ENCODE measurements at places on chromosomes 7 and 10.
A peak's percentile ranks its signal among the peaks of the same experiment; 100 is the strongest.

DNA sequence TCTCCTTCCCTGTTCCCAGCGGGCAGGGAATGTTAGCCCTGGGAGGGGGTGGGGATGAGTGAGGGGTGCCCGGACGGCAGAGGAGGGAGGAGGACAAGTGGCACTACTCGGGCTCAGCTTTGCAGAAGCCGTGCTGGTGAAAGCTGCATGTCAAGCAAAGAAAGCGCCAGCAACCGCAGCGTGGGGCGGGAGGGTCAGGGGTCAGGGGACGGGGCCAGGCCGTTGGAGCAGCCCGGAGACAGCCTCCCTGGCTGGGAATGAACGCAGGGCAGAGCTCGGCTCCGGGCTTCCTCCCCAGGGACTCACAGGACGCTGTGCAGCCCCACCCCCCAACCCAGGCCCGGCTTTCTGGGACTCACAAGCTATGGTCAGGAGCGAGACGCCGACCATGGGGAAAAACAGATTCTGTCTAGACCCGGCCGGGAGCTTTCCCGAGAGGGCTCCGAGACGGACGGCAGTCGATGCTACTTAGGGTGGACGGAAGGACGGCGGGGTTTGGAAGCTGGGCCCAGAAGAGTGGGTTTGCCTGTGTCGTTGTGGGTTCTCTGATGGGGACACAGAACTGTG is 113.4 kb downstream of the VIPR2 start:
- DNase-seq: no peak

GRCh38 chr7:155181768-155182167 is 111.6 kb downstream of the HTR5A start:
- no peak for DNase-seq

DNA sequence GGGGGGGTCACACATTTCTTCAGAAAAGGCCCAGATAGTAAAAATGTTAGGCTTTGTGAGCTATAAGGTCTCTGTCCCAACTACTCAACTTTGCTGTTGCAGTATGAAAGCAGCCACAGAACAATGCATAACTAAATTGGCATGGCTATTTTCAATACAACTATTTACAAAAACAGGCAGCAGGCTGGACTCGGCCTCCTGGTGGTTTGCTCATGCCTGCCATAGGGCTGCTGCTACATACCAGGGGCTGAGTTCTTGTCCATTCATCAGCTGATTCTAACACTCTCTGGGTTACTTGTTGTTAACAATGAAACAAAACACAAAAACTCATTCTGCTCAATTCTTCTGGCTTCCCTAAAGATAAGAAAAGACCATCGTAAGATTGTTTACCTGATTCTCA is 109.4 kb upstream of the ADAM12 start:
- no peak for DNase-seq

DNA sequence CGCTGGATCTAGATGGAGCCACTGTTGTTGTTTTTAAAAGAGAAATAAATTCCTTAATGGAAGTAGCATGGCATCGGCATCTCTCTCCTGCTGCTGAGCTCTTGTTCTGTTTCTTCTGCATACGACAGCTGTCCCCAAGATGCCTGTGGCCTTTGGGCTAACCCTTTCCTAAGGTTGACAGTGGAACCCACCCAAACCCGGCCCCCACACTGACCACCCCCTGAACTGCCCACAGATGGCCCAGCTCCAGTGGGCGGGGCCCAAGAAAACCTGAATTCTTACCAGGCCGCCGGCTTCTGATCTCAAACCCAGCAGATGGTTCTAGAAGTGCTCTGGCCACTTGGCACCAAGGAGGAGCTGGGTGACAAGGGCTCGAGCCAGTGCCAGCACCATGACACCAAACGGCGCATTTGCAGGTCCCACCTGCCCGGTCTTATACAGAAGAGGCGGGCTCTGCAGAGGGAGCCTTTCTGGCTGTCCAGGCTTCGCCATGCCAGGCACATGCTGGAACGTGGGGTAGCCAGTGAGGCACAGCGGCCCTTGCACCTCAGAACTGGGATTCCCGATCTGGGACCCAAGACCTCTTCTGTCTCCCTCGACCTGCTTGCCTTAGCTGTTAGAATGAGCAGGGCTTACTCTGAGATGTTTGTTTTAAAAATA is 82.7 kb downstream of the RGS10 start:
- no peak for DNase-seq

GRCh38 chr7:150874401-150875198 is 22.3 kb downstream of the AOC1 start:
- DNase-seq: no peak

- DNase-seq: no peak
Observed at GRCh38 chr7:38893061-38893460, 15.9 kb downstream of the VPS41 start.

- peak; percentile 85 for DNase-seq
Observed at GRCh38 chr7:30330134-30331111, 46.0 kb downstream of the ZNRF2 start.

DNA sequence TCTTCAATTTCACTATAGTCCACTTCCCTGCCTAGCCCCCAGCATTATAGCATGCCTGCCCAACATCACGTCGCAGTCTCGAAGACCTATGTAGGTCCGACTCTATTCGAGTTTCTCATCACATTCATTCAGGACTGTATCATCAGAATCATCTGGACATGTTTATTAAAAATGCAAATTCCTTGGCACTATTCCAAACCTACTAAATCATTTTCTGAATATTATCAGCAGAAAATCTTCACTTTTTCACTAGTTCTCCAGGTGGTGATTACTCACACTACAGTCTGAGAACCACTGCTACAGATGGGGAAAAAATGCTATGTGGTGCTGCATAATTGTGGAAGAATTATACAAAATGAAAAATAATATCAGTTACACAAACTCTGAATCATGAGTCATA is 29.3 kb upstream of the ETV1 start:
- no peak for DNase-seq

DNA sequence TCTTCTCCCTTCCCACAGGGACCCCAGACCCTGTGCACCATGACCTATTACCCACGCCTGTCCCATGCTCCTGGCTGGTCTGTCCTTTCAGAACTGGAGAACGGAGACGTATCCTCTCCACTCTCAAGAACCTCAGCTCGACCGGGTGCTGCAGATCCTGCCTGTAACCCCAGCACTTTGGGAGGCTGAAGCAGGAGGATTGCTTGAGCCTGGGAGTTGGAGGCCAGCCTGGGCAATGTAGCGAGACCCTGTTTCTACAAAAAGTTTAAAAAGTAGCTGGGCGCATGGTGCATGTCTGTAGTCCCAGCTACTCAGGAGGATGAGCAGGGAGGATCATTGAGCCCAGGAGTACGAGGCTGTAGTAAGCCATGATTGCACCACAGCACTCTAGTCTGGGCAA is 37.2 kb upstream of the MYL10 start:
- DNase-seq: no peak

GRCh38 chr10:71623098-71623985 is 96.2 kb downstream of the C10orf105 start:
- peak; percentile 83 for DNase-seq

DNA sequence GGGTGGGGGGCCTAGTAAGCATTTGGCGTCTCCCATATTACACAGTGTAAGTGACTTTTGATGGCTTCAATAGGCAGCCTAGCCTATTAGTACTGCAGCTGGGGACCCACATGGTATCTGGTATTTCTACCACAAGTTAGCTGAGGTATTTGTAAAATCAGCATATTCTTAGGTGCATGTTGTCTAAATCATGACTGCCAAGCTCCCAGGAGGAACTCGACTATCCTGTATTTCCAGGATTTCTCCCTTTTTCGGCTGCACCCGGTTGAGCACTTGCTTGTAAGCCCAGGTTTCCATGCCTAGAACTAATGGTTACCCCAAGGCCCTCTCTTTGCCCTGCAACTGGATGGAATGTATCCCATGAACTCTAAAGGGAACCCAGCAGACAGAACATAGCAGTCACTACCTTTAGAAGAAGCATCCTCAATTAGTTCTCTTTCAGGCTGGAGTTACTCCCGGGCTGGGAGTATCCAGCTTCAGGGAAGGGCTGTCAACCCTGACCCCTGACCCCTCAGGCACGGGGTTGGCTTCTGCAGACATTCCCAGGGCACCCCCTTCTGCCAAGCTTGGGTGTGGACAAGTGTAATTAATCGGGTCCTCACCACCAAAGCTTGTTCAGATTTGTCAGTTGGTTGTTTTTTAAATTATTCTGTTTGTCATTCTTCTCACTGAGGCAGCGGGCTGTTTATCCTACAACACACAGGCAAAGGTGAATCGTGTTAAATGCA is 90.3 kb upstream of the PARD3 start:
- DNase-seq: no peak

DNA sequence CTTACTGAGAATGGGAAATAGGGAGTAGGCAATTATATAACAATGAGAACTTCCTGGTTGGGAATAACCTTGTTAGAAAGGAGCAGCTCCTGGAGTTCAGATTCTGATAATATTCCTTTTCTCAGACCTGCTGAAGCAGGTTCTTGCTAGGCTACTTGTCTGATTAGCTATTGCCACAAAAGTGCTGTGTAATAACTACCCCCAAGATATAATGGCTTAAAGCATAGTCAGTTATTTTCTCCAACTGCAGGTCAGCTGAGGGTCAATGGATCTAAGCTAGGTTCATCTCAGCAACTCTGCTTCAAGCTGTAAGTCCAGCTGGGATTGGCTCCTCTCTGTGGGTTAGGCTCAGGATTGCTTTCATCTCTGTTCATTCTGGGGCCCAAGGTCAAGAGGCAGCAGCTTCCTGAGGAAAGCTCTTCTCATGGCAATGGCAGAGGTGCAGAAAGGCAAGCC is 9.4 kb upstream of the CNOT4 start:
- no peak for DNase-seq

DNA sequence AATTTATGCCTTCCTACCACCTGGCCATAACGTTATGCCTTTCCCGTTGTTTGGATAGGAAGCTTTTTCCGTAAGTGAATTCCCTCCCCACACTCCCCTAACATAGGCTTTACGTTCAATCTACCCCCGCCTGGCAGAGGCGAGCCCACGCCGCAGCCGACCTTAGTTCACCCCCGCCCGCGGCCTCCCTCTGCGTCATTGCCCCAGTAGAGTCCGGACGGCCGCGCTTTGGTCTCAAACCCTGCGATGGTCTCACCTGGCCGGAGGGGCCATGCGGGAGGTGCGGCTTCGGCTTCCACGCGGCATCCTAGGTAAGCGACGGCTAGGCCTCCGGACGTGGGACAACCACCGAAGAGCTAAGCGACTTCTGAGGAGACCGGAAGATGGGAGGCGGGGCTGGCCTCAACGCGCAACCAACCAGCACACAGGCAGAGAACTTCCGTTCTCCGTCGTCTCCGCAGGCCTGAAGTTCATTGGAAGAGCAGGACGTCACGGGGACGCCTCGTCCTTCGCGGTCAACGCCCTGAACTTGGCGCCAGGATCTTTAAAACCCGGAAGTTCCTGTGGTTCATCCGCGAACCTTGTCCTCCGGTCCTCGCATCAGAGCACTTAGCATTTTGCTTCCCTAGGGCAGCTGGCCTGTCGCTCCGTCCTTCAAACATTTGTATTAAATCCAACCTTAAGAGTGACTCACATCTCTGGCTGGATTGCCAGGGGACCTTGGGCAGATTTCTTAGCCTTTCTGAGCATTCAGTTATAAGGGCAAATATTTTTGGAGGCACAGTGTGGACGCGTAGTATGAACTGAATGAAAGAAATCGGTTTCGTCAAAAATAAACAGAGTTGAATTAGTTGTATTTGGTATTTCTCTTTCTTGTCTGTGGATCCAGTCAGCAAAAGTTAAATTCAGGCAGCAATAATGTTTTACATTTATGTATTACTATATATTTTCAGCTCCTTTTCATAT is at the start of gene CHCHD2:
Gene CHCHD2, minus strand, starts transcription at position 369 of the 966 bp plus-strand sequence. Its CDS starts 63 bp downstream, at position 306.
- DNase-seq: peak; percentile 100

DNA sequence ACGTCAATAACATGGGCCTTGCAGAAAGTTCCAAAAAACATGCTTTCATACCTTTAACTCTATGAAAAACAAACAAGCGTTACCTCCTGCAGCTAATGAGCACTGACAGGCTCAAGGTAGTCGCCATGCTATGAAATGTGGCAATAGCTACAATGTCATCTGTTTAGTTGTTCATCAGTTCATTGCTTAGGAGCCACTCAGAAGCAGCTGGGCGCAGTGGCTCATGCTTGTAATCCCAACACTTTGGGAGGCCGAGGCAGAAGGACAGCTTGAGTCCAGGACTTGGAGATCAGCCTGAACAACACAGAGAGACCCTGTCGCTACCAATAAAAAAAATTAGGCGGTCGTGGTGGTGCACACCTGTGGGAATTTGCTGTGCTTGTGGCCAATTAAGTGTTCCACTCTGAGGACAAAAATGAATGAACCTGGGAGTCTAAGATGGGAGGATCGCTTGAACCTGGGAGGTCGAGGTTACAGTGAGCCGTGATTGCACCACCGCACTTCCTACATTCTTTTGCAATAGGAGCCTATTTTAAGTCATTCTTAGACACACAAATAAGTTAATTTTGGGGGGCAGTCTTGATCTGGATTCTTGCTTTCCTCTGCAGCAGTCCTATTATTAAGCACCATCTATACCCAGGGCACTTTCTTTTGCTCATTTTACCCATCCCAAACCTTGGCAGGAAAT is 276.2 kb upstream of the KLF14 start:
- peak; percentile 21 for DNase-seq

GRCh38 chr7:44261240-44261639 is 60.5 kb downstream of the YKT6 start:
- no peak for DNase-seq

DNA sequence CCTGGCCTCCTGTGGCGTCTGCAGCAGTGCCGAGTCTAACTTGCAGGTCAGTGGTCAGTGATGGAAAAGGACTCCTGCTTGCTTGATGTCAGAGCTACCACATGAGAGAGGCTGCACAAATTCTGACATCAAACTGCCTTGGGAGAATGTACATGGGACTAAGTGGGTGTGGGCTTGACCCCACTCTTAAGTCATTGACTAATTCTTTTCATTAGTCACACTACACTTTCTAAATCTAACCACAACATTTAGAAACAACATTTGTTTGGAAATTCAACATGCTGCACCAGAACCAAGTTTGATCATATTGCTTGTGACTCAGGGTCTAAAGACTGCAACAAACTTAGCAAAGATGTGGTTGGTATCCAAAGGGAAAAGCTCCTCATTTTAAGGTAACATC is 24.4 kb upstream of the CDC14C start:
- DNase-seq: no peak

DNA sequence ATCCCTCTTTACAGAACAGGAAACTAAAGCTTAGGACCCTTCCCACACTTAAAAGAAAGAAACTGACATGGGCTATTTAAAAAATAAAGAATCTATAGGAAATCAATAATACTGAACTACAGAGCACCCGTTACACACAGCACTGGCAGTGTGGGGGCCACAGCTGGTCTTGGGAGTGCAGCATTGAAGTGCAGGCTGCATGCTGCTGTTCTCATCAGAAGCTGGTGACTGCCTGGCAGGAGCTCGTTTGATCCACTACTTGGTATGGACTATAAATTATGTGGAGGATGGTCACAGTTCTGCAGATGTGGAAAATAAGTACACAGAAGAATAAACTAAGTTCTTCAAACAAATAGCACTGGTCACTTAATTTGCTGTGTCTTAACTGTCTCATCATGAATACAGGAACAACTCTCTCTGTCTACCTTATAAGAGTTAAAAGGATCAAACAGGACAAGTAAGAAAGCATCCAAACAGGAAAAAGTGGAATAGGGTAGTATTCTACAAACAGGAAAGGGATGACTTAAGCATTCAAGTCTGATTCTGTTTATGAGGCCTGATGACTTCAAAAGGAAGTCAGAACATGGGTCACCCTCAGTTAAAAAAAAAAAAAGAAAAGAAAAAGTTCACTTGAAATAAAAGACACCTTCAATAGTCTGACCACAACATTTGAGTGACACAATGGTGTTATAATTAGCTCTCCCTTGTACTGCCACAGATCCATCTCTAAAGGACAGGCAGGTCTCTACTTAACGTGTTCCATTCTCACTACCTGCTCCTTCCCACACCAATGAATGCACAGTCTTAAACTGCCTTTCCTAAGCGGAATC is 21.0 kb downstream of the DOCK4 start:
- no peak for DNase-seq

Data from Kasumi-1 (cell line).